ENCODE measurements at places on chromosomes 6 and 20. TPM values are rescaled to one million over a fixed set of nuclear protein-coding genes. Genes with fewer than 3 reads are reported as not detected.

Gene TOMM34
- 23.7 TPM for total RNA-seq

Gene BCAS4
- 4.2 TPM for total RNA-seq

Gene FAM83C
- not detected for total RNA-seq

Gene DYNLT2
- total RNA-seq, result 3.0 TPM

DNA sequence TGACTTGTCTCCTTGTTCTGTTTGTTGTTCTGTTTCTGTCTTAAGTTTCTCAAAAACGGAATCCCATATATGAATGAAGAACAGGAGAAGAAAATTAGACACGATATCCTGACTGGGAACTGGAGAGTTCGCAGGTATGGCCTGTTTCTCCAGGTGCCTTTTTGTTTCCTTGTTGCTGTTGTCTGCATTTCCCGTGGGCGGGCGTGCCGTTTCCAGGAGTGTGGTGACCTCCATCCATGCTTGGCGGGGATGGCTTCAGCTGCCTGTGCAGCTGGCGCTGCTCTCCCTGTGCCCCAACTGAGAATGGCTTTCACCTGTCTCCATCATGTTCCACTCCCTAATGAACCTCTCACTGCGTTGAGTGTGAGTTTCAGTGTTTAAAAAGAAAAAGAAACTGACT, 4.4 kb downstream of the PNLDC1 start:
- H3K4me3 ChIP-seq, result no peak overlapping the region
- H3K4me1 ChIP-seq, result no peaks in the 10 kb centered on the region
- peaks cover 1% of the 10 kb centered on the region for H3K36me3 ChIP-seq
- no peaks in the 10 kb centered on the region for H3K27me3 ChIP-seq
- H3K27ac ChIP-seq, result no peak overlapping the region
- DNase-seq, result no peak

Gene PTGIS
- total RNA-seq, result 67.6 TPM

DNA sequence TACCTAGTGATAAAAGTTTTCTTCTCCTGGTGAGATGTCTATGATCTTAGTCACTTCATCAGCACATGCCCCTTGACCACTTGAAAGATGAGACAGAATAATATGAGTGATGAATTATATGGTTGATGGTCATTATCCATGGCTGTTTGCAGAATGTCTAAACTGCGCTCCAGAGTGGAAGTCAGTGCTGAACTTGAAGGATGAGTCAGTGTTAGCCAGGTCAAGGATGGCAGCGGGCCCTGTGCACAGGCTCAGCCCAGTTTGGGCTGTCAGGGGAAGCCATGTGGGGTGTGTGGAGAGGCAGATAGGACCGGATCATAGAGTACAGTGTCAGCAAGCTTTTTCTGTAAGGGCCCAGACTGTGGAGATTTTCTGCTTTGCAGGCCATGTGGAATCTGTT, 67.2 kb upstream of the KIF25 start:
- peaks cover 13% of the 10 kb centered on the region for H3K4me1 ChIP-seq
- H3K4me3 ChIP-seq, result no peak overlapping the region
- H3K27ac ChIP-seq, result no peak overlapping the region
- peaks cover 42% of the 10 kb centered on the region for H3K36me3 ChIP-seq
- no peaks in the 10 kb centered on the region for H3K27me3 ChIP-seq

DNA sequence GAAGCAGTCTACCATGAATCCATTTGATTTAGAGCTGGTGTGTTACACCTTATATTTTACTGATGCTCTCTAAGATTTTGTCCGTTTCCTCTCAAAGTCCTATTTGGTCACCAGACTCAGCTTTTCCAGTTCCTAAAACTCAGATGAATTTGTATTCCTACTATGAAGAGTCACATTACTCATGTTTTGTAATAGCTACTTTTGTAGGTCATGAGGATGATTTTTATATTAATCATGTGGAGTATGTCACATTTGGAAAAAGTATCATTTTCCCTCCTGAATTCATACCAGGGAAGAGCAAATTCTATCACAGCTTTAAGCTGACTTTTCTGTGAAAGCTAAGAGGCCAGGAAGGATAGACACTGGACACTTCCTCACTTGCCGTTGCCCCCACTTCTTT, 140.6 kb upstream of the SCGN start:
- H3K27ac ChIP-seq, result no peak overlapping the region
- peaks cover 14% of the 10 kb centered on the region for H3K36me3 ChIP-seq
- peaks cover 6% of the 10 kb centered on the region for H3K4me1 ChIP-seq
- H3K4me3 ChIP-seq, result no peak overlapping the region

Gene ELMO2
- 48.8 TPM for total RNA-seq

Gene ULBP2
- total RNA-seq, result 2.1 TPM

GRCh38 chr6:157822245-157823000, 623 bp upstream of the SNX9 start:
- no peaks in the 10 kb centered on the region for H3K27me3 ChIP-seq
- peak overlapping the region; percentile 64 for H3K4me3 ChIP-seq
- peaks cover 34% of the 10 kb centered on the region for H3K4me1 ChIP-seq
- peak overlapping the region; percentile 89 for H3K27ac ChIP-seq

GRCh38 chr6:487956-488355, 96.4 kb downstream of the IRF4 start:
- no peak overlapping the region for H3K4me3 ChIP-seq
- H3K27ac ChIP-seq, result no peak overlapping the region
- no peaks in the 10 kb centered on the region for H3K4me1 ChIP-seq

Gene FAM162B
- total RNA-seq, result not detected

Measured in osteocyte (in vitro differentiated cells).